Stimulated activated CD4-positive, alpha-beta T cell treated with anti-CD3 and anti-CD28 coated beads, Interleukin-4, amount 100 ng/mL, for 48 hours (primary cell): ENCODE measurements at places on chromosomes 4 and X.

GRCh38 chrX:100244681-100245080 lies 165.4 kb downstream of the PCDH19 start:
- DNase-seq, result no peak

- no peak for DNase-seq
These were observed 11.5 kb downstream of the PRDM8 start for GRCh38 chr4:80208610-80209339.

GRCh38 chr4:149095001-149095400 lies 652.8 kb upstream of the NR3C2 start:
- no peak for DNase-seq

DNA sequence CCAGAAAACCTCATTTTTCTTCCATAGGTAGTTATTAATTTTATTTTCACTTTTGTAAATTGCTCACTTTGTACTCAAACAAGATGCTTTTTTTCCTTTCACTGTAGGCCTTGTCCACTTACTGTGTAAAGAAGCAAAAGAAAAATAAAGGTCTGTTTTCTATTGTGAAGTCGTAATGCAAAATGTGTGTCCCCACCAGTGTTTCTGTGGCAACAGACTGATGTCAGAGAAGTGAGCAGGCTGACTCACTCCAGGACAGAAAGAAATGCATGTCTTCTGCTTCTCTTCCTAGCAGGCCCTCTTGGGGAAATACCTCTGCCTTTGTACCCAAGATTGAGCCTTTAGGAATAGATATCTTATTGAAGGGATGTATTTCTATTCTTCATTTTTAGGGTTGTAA lies 30.3 kb downstream of the INPP4B start:
- DNase-seq, result peak; percentile 31

DNA sequence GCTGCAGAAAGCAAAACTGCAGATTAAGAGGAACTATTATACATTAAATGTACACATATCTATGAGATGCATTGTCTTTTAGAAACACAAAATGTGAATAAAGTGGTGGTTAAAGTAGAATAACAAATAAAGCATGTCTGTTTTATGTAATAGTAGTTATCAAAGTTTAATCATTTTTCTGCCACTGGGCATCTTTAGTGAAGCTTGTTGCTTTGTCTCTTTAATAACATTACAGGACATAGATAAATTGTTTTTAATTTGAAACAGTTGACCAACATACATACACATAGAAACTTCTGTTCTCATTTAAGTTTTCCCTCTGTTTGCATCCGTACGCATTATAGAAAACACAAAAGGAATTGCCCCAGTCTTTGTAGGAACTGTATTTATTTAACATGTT lies 1700.0 kb upstream of the ADGRL3 start:
- no peak for DNase-seq

- DNase-seq, result no peak
These were observed 25.5 kb upstream of the USO1 start for GRCh38 chr4:75698963-75699228.

DNA sequence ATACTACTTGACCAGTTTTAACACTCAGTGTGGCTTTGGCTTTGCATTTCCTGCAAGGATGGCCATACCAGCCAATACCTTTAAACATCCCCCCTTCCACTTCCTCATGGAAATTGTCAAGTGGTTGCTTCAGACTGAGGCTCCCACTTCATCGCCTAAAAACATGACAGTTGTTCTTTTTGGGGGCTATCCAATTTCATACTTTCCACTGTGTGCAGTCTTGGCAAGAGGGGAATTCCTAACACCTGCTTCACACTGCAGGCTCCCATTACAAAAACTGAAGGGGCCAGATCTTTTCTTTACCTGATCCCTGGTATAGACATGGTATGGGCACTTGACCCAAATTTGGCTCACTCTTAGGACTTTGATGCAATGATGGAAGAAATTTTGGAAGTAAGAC lies 28.5 kb upstream of the TSR2 start:
- no peak for DNase-seq

- DNase-seq, result no peak
These were observed 302.7 kb downstream of the GPM6A start for GRCh38 chr4:175509320-175509719.

DNA sequence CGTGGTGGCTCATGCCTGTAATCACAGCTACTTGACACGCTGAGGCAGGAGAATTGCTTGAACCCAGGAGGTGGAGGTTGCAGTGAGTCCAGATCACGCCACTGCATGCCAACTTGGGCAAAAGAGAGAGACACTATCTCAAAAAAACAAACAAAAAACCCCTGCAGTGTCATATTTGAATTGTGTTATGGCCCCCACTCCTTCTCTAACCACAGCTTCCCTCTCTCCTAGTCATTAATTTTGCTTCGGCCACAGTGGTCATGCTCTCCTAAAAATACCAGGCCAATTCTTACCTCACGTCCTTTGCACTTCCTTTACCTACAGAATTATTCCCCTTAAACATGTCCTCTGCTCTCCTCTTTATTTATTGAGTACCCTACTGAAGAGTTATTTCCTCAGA lies 206.1 kb downstream of the PPP3CA start:
- DNase-seq, result no peak

DNA sequence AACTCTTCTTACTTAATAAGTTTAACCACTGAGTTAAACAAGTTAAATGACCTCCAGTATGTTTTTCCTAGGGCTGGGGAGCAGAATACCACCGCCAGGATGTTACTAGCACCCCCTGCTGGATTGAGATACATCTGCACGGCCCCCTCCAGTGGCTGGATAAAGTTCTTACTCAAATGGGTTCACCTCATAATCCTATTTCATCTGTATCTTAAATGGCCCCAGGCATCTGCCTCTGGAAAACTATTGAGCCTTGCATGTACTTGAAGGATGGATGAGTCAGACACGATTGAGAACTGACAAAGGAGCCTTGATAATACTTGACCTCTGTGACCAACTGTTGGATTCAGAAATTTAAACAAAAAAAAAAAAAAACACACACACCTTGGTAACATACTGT lies 61.5 kb upstream of the MMAA start:
- peak; percentile 30 for DNase-seq

- no peak for DNase-seq
These were observed 38.5 kb upstream of the TAPT1 start for GRCh38 chr4:16264798-16265197.

- DNase-seq, result no peak
These were observed 23.4 kb downstream of the PPP4R3C start for GRCh38 chrX:27439771-27440170.

DNA sequence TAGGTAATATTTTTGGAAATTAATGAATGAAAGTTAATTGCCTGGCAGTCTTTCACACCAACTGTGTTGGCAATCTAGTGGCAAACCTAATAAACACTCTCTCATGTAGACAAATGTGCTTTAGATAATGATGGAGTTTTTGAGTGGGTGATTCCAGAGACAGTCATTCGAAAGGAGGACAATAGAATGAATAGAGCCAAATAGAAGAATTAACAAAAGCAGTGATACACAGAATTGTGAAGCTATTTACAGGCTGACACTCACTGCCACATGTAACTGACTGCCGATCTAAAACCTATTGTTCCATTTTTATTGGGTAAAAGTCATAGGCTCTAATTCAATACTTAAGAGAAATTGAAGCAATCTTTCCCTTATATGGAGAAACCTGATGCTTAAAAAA lies 338.5 kb downstream of the PCDH7 start:
- DNase-seq, result no peak

DNA sequence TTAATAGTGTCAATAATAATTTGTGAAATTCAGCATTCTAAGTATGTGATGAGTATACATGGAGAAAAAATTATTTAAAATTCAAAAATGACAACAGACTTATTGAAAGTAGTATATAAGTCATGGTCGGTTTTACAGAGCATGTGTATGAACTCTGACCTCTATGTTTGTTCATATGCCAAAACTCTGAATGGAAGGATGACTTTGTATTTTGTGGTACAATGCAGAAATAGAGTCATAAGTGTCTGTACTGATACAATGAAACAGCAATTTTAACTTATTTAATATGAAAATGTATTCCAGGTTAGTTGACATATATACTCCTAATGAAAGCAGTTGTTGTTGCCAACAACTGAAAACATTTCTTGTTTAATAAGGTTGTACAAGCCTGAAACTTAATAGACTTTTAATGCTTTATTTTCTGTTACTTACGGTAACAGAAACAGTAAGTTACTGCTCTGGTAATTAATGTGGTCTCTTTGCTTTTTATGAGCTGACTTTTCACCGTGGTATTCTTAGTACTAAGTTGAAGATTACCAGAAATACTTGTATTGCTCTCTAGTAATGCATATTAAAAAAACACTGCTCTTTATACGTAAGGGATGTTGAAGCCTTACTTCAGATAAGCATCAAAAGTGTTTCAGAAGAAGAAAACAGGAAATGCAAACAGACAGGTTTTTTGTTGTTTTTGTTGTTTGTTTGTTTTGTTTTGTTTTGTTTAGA lies 1.9 kb downstream of the UBE2K start:
- no peak for DNase-seq

DNA sequence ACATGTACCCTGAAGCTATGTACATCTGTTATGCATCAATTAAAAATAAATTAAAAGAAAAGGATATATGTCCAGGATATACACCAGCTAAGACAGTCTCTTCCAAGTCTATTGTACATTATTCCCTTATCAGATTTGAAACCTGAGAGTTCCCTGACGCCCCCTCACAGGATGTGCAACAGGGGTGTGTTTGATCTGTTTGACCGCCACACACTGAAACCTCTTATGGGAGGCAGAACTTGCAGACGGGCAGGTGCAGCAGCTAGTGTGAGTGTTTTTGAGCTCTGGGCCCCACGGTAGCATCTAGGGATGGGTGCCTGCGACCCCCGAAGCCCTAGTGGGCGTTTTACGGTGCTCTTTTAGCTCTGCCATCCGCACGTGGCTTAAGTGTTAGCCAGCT lies 4.7 kb downstream of the XG start:
- DNase-seq, result no peak

DNA sequence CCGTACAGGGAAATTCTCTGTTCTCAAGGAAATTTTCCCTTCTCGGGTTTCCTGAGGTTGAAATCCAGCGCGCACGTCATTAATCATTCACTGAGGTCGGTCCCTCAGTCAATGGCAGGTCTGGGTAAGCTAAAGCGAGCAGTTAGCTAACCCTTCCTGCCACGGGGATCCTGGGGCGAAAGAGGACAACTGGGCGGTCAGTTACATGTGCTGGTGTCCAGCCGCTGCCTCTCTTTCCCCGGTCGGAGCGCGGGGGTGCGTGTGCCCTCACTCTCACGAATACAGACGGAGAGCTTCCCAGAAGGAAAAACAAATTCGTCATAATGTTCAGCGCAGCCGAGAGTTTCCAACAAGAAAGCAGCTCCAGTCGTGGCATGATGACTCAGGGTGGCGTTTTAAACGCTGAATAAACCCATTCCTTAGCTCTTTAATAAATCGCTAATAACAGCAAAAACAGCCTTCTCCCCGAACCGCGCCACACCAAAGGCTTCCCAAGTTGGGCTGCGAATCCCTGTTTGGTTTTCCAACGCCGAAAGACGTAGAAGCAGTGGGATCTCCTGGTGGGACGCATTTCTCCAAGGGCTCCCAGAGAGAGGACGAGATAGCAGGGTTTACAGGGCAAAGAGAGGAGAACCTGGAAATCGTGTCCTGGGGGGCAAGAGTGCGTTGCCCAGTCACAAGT lies 752 bp upstream of the FGF5 start:
- no peak for DNase-seq

GRCh38 chrX:123222920-123223319 lies 38.8 kb downstream of the GRIA3 start:
- no peak for DNase-seq

DNA sequence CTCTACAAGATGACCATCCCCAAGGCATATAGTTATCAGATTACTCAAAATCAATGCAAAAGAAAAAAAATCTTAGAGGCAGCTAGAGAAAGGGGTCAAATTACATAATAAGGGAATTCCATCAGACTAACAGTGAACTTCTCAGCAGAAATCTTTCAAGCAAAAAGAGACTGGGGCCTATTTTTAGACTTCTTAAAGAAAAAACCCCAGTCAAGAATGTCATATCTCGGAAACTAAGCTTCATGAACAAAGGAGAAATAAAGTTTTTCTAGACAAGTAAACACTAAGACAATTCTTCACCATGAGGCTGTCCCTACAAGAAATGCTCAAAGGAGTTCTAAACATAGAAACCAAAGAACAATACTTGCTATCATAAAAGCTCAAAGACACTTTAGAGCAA lies 51.7 kb downstream of the RAB28 start:
- DNase-seq, result no peak

DNA sequence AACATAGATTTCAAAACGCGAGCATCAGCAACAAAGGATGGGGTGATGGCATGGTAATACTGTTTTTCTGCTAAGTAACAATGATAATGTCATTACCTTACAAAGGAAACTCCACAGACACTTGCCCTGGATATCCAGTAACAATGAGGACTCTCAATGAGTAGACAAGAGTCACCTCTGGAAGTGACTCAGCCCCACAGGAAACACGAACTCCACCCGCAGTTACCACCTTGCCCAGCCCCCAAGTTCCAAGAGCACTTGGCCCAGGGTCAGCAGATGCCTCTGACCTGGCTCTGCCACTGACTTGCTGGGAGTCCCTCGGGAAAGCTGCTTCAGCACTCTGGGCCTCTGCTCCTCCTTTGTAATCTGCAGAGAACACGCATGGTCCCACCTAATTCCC lies 110.3 kb upstream of the MAP3K15 start:
- peak; percentile 15 for DNase-seq

DNA sequence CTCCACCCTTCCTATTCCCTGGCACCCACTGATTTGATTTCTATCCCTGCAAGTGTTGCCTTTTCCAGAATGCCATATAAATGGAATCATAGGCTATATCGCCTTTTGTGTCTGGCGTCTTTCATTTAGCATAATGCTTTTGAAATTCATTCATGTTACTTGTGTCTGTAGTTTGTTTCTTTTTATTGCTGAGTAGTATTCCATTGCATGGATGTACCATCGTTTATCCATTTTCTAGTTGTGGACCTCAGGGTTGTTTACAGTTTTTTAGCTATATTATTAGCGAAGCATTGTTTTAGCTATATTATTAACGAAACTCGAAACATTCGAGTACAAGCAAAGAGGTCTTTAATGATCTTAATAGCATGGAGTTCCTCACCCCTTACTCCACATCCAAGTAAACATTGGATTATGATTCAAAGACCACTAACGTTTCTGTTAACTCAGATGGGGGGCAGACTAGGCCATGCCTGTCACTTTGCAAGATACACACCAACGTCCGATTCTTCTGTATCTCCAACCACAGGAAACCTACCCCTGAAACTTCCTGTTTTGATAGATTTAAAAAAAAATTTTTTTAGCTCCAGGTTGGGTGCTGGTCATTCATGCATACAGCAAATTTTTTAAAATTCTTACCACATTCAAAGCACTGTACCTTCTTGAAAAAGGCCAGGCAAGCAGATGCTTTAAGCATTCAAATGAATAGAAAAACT lies 1.1 kb downstream of the DCK start:
- DNase-seq, result no peak
